ENCODE measurements at places on chromosomes 6 and 20.
A peak's percentile ranks its signal among the peaks of the same experiment; 100 is the strongest.

DNA sequence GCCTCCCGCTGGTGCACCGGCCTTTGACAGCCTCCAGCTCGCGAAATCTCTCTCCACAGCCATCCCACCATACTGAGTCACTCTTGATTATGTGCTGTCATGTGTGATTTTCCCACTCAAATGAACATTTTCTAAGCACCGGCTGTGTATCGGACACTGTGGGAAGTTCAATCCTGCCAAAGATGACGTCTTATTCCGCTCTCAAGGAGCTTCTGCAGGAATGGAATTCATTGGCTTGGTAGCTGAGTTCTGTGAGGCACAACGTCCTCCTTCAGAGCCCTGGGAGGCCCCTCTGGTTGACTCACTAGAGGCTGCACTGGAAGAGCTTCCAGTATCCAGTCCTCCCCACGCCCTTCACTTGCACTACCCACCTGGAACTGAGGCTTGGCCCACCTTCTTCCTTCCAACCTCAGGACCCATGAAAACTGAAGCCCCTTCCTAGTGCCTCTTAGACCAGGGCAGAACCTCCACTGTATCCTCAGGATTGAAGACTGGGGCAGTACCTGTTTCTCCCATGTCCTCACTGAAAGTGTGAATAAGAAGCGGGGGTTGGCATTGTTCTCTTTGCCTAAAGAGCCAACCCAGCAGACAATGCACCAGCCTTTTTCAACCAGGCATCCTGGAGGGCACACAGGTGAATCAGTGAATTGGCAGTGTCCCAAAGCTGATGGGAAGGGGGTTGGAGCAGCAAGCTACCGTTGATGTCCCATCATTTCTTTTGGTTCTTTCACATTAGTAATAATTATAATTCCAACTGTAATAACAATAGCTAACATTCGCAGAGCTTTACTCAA is 1.7 kb downstream of the UNC5CL start:
- no peak for DNase-seq

DNA sequence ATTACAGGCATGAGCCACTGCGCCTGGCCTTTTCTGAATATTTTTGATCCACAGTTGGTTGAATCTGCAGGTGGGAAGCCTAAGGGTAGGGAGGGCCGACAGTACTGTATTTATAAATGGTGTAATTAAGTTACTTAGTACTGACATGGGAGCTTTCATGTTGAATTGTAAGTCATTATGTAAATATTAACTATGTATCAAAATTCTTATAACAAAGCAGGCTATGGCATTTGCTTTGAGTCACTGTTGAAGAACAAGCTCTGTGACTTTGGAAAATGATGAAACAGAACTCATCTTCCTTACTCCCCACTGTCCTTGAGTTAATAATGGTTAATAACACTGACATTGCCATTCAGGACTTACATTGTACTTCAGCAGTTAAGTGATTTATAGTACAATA is 63.0 kb upstream of the TXNDC5 start:
- no peak for DNase-seq

GRCh38 chr20:14882846-14883245 is 545.4 kb upstream of the FLRT3 start:
- DNase-seq = no peak

GRCh38 chr6:149750136-149750609 is 632 bp downstream of the PCMT1 start:
- DNase-seq = peak; percentile 57

GRCh38 chr6:36769676-36770499 is 69.4 kb downstream of the CPNE5 start:
- DNase-seq = peak; percentile 45

- no peak for DNase-seq
Measured at GRCh38 chr6:89311853-89312531, 3.1 kb downstream of the GABRR2 start.

DNA sequence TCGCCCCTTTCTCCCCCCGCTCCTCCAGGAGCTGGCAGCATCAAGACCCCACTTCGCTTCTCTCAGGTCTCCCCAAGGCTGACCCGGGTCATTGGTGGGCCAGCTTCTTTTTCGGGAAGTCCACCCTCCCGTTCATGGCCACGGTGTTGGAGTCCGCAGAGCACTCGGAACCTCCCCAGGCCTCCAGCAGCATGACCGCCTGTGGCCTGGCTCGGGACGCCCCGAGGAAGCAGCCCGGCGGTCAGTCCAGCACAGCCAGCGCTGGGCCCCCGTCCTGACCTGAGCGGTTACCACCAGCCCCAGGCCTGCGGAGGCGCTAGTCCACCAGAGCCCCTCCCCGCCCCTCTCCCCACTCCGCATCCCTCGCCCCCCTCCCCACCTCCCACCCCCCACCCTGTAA is 1.0 kb downstream of the PPDPF start:
- no peak for DNase-seq

DNA sequence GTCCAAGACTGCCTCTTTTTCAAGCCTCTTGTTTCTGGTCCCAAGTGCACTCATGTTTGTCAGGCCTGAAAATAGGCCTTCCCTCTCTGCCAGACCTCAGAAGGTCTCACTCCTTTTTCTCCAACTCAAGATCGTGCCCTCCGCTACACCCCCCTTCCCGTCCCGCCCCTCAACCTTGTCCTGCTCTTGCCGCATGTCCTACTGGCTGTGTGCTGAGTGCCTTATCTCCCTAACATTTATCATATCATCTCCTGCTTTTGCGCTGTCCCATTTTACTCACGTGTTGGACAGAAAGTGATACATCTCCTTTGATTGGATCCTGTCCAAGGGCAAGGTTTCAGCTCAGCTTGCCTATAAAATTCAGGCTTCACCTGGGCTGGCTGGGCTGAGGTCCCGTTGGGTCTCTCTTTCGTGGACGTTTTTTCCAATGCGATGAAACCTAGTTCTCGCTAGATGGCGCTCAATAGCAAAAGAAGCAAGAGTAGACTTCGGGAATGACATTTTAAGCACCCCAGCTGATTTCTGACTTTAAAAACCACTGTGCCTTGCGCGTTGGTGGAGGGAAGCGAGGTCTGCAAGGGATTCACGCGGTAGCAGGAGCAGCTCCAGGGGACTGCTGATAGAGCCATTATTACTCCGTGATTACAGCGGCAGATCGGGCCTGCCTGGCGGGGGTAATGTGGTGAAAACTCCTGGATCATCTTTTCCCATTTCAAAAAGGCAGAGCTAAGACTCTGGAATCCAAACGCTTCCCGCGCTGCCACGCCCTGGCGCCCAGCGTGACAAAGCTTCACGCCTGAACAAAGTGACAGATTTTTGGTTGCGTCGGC is 137.6 kb downstream of the IMPG1 start:
- peak; percentile 57 for DNase-seq

- DNase-seq = no peak
Measured at GRCh38 chr6:115945812-115946211, 114.9 kb downstream of the FRK start.

DNA sequence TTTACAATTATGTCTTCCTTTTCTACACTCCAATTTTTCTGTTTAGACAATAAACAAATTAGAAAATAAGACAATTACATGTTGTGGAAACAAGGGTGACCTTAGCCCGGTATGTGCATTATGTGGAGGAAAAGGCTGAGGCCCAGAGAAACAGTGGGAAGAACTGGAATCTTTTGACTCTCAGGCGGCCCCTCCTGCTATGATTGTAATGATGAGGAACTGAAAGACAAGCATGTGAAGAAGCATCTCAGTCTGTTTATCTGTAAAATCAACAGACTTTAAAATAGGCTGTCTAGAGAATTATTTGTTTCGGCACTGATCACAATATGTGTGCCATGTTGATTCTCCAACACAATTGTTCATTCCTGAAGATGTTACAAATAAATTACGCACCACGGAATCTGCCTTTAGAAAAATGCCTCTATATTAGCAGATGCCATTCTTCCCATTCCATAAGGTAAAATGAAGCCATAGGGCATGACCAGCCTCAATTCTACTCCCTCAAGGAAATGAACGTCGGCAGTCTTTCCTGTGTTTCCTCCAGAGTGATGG is 1201.6 kb upstream of the CITED2 start:
- no peak for DNase-seq

GRCh38 chr6:11785774-11786579 is 7.4 kb upstream of the ADTRP start:
- peak; percentile 50 for DNase-seq

DNA sequence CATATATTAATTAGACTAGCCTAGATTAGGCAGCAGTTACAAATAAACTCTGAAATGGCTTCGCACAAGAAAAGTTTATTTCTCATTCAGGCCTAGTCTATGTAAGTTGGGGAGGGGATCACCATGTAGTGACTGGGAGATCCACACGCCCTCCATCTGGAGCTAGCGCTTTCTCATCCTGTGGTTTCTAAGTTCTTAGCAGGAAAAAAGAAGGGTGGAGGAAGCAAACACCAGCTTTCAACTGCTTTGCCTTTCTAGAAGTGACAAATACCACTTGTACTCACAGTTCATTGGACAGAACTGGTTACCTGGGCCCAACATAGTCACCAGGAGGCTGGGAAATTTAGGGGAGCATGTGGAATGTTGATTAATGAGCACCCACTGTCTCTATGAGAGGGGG is 46.6 kb downstream of the NDUFAF5 start:
- DNase-seq = no peak

GRCh38 chr20:51680067-51680749 is 88.0 kb downstream of the ATP9A start:
- no peak for DNase-seq

DNA sequence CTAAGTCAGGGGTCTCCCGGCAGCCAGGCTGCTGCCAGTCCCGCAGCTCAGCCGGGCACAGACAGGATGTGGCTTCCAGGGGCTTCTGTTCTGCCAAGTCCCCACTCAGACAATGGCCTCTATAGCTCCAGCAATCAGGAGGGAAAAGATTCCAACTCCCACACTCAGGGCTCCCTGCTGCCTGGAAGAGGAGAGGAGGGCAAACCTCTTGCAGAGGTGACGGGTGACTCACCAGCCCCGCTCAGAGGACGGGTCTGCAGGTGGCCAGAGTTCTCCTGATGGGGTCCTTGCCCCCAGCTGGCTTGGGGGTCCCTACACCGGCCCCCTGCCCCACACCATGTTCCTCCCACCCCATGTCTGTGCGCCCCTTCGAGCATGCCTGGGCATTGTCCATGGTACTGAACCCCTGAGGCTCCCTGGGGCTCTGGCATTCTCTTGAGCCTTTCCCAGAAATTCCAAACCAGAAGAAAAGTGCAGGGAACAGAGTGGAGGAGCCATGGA is 32.6 kb downstream of the NTSR1 start:
- DNase-seq = peak; percentile 13

DNA sequence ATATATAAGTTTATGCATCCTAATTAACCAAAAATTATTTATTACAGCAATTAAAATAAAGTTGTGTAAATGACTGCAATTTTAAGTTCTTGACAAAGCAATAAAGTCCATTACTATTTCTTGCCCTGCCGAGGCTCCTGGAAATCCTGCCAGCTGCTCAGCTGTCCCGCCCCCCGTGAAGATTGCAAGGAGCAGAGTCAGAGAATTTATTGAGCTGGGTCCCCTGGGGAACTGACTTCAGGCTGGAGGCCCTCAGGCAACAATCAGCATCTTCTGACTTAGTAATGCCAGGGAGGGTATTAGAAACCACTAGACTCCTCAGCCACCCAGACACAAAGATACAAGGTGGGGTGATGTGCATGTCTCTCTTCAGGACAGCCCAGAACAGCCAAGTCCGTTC is 92.3 kb downstream of the EDN3 start:
- DNase-seq = no peak

- DNase-seq = no peak
Measured at GRCh38 chr6:164107297-164107995, 692.9 kb downstream of the QKI start.

DNA sequence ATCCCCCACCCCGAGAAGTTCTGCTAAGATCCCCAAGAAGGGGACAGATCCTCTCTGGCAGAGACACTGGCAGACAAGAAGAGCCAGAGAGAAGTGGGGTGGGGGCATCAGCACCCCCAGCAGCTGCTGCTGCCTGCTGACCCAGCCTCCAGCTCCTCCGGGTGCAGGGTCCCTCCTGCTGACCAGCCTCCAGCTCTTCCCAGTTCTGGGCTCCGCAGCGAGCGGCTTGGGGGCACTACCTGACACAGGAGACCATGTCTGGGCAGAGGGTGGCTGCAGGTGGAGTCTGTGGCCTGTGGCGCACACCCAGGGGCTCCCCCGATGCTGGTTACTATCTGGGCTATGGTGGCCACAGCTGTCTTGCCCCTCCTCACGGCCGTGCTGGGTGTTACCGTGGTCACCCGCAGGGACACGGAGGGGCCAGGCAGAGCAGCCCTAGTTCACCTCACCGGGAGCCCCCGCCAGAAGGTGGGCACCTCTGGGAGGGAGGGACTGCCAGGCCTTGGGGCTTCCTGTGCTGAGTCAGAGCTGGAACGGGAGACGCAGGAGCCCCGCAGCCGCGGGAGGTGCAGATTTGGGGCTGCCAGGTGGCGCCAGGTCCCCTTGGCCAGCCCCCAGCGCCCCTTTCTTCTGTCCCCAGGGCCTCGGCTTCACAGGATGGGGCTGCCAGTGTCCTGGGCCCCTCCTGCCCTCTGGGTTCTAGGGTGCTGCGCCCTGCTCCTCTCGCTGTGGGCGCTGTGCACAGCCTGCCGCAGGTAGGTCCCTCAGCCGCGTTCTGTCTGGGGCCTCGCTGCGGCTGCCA is 630 bp downstream of the LIME1 start:
- DNase-seq = peak; percentile 60

DNA sequence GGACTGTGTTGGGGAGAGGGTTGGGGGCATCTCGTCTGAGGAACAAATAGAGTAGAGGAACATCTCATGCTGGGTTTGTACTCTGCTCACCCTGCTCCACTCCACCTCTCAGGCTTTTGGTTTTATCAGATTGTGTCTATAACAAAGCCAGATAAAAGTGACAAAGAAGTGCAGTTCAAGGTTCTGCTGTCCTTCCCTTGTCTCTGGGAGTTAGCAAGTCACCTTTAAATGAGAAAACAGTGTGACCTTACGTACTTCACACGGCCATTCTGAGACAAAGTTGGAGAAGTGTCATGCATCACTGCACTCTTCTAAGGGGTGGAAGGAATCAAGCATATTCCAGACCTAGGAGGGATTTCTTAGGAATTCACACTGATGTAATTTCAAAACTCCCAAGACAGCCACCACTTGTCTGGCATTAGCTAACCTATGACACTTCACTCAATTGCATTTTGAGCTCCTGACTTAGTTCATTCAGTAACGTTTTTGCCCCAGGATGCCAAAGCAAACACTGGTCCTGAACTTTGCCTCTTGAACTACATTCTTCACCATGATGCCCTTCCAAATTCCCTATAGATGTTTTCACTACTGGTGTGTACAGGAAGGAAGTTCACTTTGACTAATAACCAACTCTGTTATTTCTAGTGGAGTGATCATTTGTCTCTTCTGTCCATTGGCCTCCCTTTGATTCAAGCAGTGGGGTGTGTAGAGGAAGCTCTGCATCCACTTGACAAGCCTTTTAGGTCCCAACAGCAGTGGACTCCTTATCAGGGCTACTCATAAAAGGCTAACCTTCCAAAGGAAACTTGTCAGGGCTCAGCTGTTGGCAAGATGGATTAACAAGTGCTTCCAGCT is 647.6 kb upstream of the FLRT3 start:
- DNase-seq = no peak

DNA sequence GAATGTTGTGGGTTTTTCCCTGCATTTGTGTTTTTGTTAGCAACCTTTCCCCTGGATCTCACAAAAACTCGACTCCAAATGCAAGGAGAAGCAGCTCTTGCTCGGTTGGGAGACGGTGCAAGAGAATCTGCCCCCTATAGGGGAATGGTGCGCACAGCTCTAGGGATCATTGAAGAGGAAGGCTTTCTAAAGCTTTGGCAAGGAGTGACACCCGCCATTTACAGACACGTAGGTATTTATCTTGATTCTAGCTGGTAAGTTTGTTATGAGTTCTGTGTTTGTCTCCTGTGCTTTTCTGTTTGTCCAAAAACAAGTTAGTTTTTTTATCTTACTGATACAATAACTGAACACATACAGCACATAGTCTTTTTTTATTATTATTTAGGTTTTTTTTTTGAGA is 3.0 kb downstream of the SLC25A27 start:
- no peak for DNase-seq

- no peak for DNase-seq
Measured at GRCh38 chr6:75624988-75625387, 23.3 kb downstream of the SENP6 start.
